ENCODE measurements at places on chromosomes 16 and 17.

DNA sequence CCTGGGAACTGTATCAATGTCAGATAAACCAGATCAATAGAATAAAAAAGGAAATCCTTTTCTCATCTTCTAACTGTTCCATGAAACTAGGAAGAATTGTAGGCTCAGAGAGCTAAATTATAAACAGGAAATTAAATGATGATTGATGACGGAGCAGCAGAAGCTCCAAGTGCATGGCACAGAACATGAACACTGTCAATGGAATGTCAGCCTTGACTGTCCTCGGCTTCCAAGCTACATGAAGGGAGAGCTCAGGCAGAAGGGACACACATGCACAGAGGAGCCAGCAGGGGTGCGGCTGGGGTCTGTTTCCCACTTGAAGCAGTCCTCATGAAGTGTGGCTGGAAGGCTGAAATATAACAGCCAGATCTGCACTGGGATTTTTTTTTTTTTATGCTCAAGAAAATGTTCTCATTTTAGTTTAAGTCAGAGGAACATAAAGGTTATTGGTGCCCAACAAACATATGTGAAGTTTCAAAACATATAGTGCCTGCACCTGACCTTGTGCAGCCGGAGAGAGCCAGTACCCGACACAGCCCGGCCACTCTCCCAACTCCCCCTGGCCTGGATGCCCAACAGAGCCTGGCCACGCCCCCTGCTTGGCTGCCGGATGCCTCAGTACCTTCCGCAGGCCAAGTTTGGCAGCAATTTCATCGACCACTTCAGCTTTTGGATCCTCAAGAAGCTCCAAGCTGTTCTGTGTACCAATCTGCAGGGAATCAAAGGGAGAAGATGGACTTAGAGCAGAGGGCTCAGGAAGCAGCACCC is 37.0 kb downstream of the NPLOC4 start:
- no peak for DNase-seq

GRCh38 chr17:28908640-28909167 is 5.8 kb upstream of the DHRS13 start:
- DNase-seq, result no peak

- peak; percentile 20 for DNase-seq
These were observed 857 bp upstream of the STAT5A start for GRCh38 chr17:42287305-42287976.

GRCh38 chr17:64061178-64061898 is 40.9 kb upstream of the ICAM2 start:
- no peak for DNase-seq

GRCh38 chr17:81256616-81257015 is 17.5 kb downstream of the NDUFAF8 start:
- DNase-seq, result no peak

DNA sequence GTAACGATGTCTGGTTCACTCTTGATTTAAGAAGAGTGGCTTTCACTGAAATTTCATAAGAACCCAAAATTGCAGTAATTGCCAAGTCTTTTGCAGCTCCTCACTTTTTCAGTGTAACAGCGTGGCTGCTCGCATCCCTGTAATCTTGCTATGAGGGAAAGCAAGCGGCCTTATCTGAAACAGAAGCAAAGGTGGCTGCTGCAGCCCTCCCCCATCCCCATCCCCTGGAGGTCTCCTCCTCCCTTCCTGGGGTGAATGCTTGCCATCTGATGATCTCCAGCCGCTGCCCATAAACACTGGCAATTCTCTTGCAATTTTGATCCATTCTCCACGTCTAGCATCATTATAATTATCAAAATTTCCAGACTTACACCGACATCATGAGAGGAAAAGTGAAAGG is 182.5 kb upstream of the ASIC2 start:
- no peak for DNase-seq
